ENCODE measurements at places on chromosomes 13 and 19.

- no peak for DNase-seq
These were observed 504.8 kb downstream of the SLITRK1 start for GRCh38 chr13:83377491-83377890.

DNA sequence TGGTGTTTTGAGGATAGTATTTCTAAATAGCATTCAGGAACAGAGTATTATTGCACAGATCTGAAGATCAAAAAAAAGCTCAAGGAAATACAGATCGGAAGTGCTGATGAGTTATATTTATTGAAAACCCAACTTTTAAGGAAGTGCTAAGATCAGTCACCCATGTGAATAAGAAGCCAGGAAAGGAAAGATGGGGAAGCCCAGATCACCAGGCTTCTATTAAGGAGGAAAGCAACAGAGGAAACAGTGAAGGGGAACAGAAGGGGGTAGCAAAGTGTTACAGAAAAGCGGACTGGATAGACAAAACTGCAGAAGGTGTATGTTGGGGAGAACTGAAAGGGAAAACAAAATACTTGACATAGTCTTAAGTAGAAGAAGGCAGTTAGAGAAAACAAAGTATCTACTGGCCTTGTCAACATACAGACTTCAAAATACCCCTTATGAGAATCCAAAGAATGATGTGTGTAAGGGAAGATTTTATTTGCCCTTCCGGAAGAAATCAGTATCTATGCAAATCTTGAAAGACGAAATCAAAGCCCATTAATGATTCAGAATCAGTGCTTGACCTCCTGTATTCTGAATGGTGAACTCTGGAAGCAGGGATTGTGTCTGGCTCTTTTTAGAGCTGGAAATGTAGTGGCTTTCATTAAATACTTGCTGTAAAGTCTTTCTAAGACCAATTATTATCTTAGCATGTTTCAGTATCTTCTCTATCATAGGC lies 12.1 kb downstream of the UFM1 start:
- DNase-seq: no peak

- DNase-seq: no peak
These were observed at the start of gene PGLYRP1 for GRCh38 chr19:46022431-46023310. Gene PGLYRP1, minus strand, starts transcription at chr19:46023053. Its CDS starts 32 bp downstream, at chr19:46023021.

DNA sequence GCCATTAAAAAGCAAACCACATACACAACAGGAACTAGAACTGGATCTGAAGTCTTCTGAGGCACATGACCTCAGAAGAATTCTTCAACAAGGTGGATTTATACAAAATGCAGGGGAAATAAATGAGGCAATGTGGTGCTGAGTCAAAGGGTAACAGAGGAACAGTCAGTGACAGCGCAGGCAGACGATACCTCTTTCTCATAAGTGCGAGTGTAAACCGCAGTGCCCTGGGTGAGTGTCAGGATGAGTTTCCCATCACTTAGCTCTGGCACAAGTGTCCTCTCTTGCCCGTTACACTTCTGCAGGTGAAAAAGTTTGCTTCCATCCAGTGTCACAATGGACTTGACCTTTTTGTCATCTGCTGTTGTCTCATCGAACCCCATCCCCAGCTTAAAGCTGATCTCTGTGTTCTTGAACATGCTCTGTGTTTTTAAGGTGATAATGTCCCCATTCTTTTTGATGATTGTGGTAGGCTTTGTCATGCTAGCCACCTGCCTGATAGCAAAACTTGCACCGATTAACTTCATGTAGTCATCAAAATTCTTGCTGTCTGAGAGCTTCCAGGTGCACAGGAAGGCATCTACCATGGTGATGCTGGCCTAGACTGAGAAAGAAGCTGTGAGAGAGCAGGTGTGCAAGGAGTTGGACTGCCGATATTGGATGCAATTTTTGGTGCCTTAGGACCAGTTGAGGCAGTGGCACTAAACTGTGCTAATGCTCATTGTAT lies 97.3 kb downstream of the AKAP11 start:
- no peak for DNase-seq

DNA sequence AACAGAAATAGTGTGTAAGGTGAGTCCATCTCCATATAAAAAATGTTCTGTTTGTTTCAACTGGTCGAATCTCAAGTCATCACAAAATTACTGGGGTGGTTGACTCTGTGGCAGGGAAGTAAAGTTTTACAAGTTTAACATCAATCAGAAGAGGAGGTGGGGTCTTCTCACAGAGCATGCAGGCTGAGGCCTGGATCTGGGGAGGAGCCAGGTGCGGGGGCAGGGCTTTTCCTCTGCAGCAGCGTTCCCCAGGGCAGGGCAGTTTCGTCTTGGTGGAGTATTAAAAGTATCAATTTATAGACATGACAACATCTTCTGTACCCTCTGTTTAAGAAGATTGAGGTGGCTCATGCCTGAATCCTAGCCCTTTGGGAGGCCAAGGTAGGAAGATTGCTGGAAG lies 68.8 kb downstream of the SLC7A9 start:
- no peak for DNase-seq

DNA sequence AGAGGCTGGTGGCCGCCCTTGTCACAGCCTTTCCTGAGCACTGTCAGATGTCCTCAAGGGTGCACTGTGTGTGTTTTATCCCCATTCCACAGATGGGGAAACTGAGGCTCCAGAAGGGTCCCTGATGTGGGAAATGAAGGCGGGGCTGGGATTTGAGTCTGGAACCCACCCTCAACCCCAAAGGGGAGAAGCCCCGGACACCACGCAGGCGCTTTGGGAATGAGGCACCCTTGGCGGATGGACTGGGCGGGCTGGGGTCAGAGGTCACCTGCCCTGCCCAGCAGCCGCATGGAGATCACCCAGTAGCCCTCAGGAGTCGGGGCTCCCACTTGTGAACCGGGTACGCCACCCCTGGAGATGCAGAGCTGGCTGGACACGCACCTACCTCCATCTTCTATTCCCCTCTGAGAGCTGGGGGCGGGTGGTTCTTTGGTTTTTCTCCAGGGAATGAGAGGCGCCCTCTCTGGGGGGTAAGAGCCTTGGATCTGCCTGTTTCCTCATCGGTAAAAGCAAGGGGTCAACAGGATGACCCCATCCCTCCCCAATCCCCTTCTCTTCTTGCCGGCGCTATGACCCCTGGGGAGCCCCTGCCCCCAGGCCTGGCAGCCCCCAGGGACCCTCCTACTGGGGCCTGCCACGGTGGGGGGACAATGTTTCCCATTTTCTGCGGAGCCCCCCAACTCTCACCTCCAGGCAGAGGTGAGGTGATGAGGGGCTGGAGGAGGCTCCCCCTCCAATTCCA lies 8.3 kb upstream of the ONECUT3 start:
- no peak for DNase-seq

- DNase-seq: no peak
These were observed 65.0 kb upstream of the FNDC3A start for GRCh38 chr13:48910686-48911085.
